ENCODE measurements at places on chromosomes 3 and 15. TPM values are rescaled to one million over a fixed set of nuclear protein-coding genes. Genes with fewer than 3 reads are reported as not detected.

The ADAMTS9 gene
- total RNA-seq, result 0.16 TPM

The HRG gene
- total RNA-seq, result not detected

The PTX3 gene
- 89.6 TPM for total RNA-seq

The CCR9 gene
- not detected for total RNA-seq

The CELSR3 gene
- 1.1 TPM for total RNA-seq

The CPN2 gene
- total RNA-seq, result not detected

The AGBL1 gene
- total RNA-seq, result not detected

The IGSF10 gene
- total RNA-seq, result 0.94 TPM

The LRTM1 gene
- not detected for total RNA-seq

The TGM4 gene
- total RNA-seq, result under 0.01 TPM

The ZNF80 gene
- not detected for total RNA-seq

The TUSC7 gene
- total RNA-seq, result not detected

The MESP2 gene
- 1.9 TPM for total RNA-seq

The TNFAIP8L3 gene
- 80.4 TPM for total RNA-seq

The C2CD4A gene
- total RNA-seq, result not detected

The GOLGA8G gene
- not detected for total RNA-seq

The SNX22 gene
- 0.26 TPM for total RNA-seq

The CHRFAM7A gene
- total RNA-seq, result 0.69 TPM

The TCF12 gene
- 67.2 TPM for total RNA-seq

The HACL1 gene
- 18.7 TPM for total RNA-seq

The HTR3E gene
- not detected for total RNA-seq

The LDHAL6B gene
- not detected for total RNA-seq

The SLC22A13 gene
- total RNA-seq, result 0.09 TPM

The XCR1 gene
- not detected for total RNA-seq

The CSTA gene
- 6.6 TPM for total RNA-seq

The C3orf49 gene
- total RNA-seq, result not detected

The ARID3B gene
- 1.0 TPM for total RNA-seq

The NR1I2 gene
- under 0.01 TPM for total RNA-seq

The CAPN3 gene
- total RNA-seq, result 1.7 TPM
